Stimulated activated naive CD8-positive, alpha-beta T cell treated with anti-CD3 and anti-CD28 coated beads, Interleukin-15, Interleukin-2, amounts not matched to agents 100 U/mL and 50 U/mL, for 24 hours (primary cell): ENCODE measurements at places on chromosomes 3 and 15.

GRCh38 chr3:62837145-62837787, 38.0 kb downstream of the CADPS start:
- no peak for DNase-seq

DNA sequence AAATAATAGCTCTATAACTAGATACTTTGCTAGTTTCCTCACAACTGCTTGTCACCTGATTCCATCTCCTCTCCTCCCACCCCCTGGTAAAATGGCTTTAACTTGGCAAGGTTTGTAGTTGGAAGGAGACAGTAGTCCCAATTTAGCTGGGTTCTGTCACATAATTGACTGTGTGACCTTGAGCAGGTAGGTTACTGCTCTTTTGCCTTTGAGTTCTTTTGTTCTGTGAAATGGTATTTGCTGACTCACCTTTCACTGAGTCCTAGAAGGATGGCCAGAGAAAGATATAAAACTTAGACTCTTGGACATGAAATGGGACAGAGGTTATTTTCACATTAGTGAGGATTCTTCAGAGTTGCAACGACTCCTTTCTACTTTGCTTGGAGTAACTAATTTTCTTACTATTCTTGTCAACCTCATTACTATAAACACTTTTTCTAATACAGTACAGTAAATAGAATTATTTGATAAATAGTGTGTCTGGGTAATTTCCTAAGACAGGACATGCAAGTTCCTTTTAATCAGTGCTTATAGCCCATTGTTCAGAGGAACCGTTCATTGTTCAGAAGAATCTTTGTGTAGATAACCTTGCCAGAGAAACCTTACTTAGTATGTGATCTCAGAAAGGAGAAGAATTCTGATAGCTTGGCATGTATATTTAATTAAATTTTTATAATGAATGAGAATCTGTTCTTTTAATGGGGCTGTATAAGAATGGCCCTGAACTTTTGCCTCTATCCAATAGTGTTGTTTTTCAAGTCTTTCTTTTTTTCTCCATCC, 14.3 kb downstream of the AKAP13 start:
- no peak for DNase-seq

DNA sequence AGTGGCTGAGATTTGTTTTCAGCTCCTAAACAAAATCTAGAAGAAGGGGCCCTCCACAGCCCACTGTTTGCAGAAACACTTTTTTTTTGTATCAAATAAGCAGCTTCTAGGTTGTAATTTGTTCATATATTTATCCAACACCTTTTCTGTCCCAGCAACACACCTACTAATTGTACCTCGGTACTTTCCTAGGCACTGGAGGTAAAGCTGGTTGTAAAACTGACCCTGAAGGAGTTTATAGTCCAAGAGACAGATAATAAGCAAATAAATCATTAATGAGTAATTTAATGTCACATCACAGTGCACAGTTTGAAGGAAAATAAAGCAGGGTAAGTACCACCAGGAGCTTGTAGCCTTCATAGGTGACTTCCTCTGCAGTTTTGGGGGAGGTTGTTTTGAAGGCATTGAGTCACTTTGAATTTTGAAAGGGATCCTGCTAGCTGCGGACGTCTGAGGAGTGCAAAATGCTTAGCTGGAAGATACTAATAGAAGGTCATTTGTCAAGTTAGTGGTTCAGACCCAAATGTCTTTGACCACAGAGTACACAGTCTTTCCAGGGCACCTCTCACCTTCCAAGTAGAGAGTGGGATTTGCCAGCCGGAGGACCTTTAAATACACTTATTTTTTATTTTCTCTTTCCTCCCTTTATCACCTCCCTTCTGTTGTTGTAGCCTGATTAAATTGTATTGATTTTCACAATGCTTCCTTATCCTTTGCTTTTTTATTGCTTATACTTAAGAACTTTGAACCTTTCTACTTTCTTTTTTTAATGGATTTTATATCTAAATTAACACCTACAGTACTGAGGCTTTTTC, 53.8 kb downstream of the CMSS1 start:
- DNase-seq: no peak

- no peak for DNase-seq
Observed at GRCh38 chr3:34203386-34203785, 405.0 kb downstream of the PDCD6IP start.
